ENCODE measurements at places on chromosomes 6 and 20. TPM values are rescaled to one million over a fixed set of nuclear protein-coding genes. Genes with fewer than 3 reads are reported as not detected.

GRCh38 chr6:1104988-1105670, 206.8 kb upstream of the FOXQ1 start:
- no peak for DNase-seq

DNA sequence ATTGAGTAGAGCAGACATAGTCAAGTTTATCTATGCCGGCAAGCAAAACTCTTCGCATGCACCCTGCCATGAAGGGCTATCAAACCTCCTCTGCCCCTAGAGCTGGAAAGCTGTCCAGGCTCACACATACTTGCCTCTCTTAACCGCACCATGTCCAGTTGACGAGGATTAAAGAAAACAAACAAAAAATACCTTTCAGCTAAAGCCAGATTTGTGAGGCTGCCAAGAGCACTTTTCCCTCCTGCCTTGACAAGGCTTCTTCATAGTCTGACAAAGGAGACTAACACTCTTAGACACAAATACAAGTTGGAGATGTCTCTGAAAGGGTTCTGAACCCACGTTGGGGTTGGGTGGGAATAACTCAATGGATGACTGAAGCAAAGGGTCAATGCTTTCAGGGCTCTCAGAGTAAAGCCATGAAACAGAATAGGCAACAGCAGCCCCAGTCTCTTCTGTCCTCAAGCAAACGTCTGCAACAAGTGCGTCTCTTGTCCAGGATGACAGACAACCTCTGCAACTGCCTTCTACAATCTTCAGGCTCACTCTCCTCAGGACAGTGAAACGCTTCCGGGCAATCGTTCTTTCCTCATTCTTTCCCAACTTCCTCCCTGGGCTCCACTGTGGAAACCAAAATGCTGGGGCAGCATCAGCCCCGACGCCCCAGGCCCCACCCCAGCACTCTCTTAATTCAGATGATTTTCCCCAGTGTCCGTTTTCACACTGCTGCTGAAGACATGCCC, 57.8 kb downstream of the AGPAT4 start:
- no peak for DNase-seq

GRCh38 chr6:168554472-168554871, 113.5 kb downstream of the SMOC2 start:
- no peak for DNase-seq

GRCh38 chr6:99353126-99353525, 3.7 kb upstream of the FAXC start:
- no peak for DNase-seq

KIAA1755 gene
- 1.2 TPM for total RNA-seq
